Muscle of leg (tissue), 16 donors: ENCODE measurements at places on chromosomes 2 and 18. TPM values are rescaled to one million over a fixed set of nuclear protein-coding genes. Genes with fewer than 3 reads are reported as not detected.

The MSGN1 gene
- polyA plus RNA-seq, result 1.3 TPM

The TRIM43 gene
- polyA plus RNA-seq, result not detected

GRCh38 chr2:68414876-68415275 lies 49.8 kb downstream of the PLEK start:
- DNase-seq, result no peak

- no peak for DNase-seq
Measured at GRCh38 chr2:109384308-109385271, 229.2 kb downstream of the SEPTIN10 start.

DNA sequence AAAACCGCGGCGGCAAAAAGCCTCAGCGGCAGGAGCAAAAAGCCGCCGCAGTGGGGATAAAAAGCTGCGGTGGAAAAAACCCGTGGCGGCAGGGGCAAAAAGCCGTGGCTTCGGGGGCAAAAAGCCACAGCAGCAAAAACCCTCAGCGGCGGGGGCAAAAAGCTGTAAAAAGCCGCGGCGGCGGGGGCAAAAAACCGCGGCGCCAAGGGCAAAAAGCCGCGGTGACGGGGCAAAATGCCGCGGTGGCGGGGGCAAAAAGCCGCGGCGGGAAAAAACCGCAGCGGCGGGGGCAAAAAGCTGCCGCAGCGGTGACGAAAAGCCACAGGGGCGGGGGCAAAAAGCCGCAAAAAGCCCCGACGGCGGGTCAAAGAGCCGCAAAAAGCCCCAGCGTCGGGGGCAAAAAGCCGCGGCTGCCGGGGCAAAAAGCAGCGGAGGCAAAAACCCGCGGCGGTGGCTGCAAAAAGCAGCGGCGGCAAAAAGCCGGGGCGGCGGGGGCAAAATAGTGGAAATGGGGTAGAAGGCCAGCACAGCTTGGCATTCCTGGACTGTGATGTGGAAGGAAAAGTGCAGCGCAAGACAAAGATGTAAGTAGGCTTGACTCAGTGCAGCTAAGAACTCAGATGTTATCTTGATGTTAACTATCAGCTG lies 151.8 kb downstream of the ANKRD30BL start:
- DNase-seq, result no peak

GRCh38 chr2:69966496-69966895 lies 5.1 kb upstream of the ASPRV1 start:
- no peak for DNase-seq
